ENCODE measurements at places on chromosomes 2 and 18.

DNA sequence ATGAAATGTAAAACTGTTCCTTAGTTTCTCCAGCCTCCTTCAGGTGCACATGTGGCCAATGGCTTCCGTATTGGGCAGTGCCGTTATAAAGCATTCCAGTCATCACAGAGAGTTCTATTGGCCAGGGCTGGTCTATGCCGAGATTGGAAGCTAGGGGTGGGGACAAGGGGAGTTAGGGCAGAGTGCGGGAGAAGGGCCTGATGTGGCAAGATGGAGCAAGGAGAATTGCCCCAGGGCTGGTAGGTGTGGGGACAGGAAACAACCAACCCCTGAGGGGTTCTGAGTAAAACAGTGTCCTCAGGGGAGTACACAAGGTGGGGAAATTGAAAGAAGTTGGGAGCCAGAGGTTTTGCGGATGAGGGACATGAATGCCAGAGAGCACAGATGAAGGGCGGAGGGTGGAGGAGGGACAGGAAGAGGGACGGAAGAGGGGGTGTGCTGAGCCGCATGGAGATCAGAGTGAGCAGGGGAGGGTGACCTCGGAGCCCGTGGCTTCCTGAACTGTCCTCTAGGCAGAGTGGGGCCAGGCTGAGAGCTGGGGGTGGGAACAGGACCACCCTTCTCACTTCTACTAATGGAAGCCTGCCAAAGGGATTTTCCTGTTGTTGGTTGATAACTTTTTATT is 9.1 kb upstream of the ATP6V1C2 start:
- no peak for DNase-seq

GRCh38 chr2:9593925-9594324 is 36.9 kb downstream of the YWHAQ start:
- DNase-seq = no peak

DNA sequence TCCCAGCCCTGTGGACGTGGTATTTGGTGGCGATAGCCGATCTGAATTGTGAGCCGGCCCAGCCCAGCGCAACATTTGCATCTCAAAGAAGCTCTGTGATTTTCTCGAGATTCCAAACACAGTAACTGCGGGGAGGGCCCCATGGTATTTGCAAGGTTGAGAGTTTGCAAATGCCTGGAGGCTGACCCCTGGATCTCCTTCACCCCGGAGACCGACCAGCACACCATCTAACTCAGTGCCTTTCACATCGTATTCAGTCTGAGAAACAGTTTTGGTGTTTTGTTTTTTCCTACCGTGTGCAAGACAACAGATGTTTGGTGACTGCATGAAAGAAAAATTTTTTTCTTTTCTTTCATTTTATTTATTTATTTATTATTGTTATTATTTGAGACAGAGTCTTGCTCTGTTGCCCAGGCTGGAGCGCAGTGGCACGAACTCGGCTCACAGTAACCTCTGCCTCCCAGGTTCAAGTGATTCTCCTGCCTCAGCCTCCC is 40.3 kb downstream of the MYCN start:
- no peak for DNase-seq

GRCh38 chr2:238720232-238720672 is 127.6 kb upstream of the TWIST2 start:
- peak; percentile 3 for DNase-seq

DNA sequence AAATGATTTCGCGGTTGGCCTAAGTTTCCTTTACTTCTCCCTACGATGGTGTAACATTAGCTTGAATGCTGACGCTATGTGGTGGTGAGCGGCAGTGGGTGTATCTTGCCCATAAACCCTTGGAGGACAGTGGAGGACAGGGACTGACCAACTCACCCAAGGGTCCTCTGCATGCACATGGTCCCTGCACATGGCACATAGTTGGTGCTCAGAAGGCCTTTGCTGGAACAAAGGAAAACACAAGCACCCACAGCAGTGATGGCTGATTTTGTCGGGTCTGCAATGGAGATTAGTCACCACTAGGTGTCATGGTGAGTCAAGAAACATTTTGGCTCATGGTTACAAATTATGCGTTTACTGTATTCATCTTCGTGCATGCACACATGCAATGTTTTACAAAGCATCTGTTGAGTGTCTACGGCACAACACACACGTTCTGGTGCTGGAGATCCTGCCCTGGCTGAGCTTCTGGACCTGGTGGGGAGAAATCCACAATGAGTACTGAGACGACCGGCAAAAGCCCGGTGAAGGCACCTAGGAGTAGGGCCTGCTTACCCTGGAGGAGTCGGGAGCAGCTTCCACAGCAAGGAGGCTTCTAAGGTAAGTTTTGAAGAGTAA is 44.0 kb downstream of the PDCL3 start:
- DNase-seq = peak; percentile 21

DNA sequence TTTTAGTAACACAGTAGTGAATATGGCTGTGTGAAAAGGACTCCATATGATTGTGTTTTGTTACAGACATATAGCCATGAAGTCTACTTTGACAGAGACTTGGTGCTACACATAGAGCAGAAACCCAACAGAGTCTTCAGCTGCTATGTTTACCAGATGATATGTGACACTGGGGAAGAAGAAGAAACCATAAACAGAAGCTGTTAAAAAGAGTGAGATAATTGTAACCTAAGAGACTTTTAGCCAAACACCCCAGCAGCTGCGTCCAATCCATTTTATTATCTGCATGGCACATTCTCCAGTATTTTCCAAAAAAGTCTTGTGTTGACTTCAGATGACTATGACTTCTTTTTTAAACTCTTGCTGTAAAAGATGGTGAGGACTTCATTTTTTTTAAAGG is 41.4 kb upstream of the CYBRD1 start:
- no peak for DNase-seq

- DNase-seq = no peak
These were observed 799 bp downstream of the SYT4 start for GRCh38 chr18:43276491-43276890.

DNA sequence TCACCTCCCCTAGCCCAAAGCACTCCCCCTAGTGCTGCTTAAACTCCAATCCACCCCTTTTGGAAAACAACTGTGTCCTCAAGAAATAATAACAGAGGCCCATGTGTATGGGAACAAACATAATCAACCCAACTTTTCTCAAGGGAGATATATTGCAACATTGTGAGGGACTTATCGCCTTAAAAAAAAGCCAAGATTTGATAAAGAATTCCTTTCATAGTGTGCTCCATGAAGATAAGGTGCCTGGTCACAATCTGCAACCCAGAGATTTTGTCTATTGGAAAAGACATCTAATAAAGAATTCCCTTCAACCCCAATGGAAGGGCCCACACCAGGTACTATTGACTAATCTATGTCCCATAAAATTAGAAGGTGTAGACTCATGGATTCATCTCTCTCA is 4.5 kb upstream of the RBFA start:
- no peak for DNase-seq
